NCI-H1417 (cell line): ENCODE measurements at places on chromosomes 4 and X.

- DNase-seq: no peak
Measured at GRCh38 chr4:127000846-127001245, 631.9 kb upstream of the INTU start.

- peak; percentile 20 for DNase-seq
Measured at GRCh38 chr4:185480016-185480732, 8.6 kb upstream of the CCDC110 start.

GRCh38 chr4:41155194-41155830, 59.0 kb downstream of the APBB2 start:
- no peak for DNase-seq

- DNase-seq: no peak
Measured at GRCh38 chr4:86928400-86929255, 6.2 kb upstream of the AFF1 start.

GRCh38 chr4:108360754-108361445, 192.2 kb upstream of the LEF1 start:
- DNase-seq: no peak

GRCh38 chr4:1057403-1057745, 45.9 kb downstream of the FGFRL1 start:
- no peak for DNase-seq

DNA sequence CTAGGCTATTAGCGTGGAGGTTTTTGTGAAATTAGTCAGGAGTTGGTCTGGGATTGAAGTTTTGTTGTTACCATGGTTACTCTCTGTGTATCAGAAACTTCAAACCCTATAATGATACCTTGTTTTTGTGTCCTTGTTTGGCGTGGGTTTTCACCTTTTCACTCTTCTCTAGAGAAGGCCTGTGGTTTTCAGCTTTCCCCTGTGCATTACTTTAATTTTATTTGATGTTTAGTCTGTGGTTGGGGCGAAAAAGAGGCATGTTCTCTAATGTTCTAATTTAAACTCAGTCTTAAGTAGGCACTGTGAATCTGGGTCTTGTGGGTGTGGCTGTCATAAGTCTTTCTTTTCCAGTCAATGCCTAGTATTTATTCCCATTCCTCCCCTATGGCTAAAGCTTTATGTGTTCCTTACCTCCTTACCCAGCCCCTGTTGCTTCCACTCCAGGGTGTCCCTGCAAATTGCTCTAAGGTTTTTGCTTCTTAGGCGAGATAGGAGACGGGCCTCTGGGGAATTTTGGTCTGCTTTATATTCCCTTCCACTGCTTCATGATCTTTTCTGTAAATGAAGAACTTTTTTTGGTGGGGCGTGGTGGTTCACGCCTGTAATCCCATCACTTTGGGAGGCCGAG, 326.3 kb upstream of the ZCCHC13 start:
- no peak for DNase-seq

GRCh38 chrX:153638041-153638371, 9.0 kb upstream of the DUSP9 start:
- DNase-seq: no peak

DNA sequence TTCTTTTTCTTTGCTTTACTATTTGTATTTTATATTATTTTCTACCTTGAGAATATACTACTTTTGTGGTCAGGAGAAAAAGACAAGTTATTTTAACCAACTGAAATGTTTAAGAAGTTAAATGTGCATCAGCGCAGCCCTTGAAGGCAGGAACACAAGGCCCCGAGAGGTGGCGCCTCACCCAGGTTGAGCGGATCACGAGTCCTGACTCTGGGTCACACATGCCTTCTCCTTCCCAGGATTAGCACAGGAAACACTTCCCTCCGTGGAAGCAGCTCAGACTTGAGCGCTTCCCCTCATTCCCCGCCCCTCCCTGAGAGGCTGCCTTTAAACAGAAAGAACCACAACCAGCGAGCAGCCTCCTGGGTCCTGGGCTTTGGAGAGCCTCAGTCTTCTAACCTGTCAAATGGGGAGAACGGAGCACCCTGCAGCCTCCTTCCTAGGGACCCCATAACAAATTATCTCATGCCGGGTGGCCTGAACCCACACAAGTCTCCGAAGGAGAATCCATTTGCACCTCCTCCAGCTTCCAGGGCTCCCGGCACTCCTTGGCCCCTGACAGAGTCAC, 217.6 kb downstream of the AFAP1 start:
- DNase-seq: no peak

DNA sequence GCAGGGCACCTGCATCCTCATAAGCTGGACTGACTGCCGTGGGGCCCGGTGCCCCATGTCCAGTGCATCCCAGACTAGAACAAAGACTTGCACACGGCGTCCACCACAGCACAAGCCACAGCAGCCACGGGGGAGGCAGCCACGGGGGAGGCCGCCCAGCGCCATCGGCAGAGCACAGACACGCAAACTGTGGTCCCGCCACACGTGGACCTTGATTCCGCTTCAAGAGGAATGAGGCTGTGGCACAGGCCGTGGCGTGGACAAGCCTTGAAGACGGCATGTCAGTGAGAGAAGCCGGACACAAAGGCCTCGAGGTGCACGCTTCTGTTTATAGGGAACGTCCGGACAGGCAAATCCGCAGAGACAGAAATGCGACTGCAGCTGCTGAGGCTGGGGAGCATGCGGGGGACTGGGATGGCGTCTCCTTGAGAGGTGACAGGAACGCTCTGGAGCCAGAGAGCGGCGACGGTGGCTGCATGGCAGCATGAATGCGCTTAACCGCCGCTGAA, 10.1 kb upstream of the CPLX1 start:
- no peak for DNase-seq

- no peak for DNase-seq
Measured at GRCh38 chr4:73853246-73853704, at the start of gene PF4V1. PF4V1 (plus strand) TSS chr4:73853296; CDS start chr4:73853363, 67 bp downstream.

DNA sequence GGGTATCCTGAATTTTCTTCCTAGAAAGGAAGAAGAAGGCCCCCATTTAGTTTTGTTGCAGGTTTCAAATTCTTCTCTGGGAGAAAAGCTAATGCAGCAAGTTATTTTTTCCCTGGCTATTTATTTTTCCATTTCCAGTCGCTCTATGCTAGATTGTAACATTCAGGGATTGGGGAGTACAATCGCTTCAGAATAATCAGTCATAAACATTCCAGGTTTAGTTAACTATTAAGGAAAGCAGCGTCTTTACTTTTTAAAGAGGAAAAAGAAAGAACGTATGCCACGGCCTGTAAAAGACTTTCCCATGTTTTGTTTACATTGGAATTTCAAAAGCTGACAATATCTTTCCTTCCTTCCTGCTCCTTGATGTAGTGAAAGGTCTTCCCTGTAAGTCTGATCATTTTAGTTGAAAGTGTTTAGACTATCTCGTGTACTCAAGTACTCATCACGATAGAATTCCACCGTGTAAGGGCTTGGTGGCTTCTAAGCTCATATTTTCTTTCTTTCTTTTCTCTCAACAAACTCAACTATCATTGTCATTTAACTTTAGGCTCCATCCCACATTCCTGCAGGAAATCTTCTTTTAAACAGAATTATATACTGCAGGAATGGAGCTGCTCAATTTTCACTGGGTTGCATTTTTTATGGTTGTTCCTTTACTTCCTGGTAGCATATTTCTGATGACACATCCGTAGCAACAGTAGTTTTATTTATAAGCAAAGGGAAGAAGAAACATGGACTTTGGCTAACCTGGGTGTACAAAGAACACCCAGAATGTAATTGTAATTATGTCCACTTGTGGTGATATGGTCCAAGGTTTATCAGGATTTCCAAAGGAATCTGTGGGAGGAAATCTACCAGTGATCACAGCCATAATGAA, 213.1 kb upstream of the FAT1 start:
- no peak for DNase-seq

DNA sequence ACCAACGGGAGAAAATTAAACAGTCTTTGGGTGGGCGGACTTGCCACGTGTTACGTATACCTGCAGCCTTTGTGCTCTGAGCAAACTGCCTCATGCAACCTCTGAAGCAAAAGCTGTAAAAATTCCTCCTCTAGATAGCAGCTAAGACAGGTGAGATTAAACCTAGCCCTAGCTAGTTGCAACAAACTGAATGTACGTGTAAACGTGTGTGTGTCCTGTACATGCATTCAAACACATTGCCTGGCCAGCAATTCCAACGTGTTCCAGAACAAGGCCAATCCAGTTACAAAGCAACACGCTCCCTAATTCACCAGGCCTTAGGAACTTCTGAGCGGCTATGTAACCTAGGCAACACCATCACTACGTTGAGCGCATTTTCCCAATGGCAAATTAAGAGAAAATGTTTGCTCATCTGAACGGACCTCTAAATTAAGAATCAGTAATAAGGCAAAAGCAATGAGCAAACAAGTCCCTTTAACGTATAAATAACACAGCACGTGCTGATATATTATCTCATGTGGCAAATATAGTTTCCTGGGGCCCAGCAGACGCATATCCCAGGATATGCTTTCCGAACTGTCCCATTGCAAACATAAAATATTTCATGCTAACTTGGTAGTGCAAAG, 792 bp downstream of the PPID start:
- DNase-seq: no peak

GRCh38 chrX:24463077-24463476, 2.0 kb upstream of the PDK3 start:
- no peak for DNase-seq

- DNase-seq: peak; percentile 80
Measured at GRCh38 chr4:89298788-89299152, 8.8 kb downstream of the GPRIN3 start.

DNA sequence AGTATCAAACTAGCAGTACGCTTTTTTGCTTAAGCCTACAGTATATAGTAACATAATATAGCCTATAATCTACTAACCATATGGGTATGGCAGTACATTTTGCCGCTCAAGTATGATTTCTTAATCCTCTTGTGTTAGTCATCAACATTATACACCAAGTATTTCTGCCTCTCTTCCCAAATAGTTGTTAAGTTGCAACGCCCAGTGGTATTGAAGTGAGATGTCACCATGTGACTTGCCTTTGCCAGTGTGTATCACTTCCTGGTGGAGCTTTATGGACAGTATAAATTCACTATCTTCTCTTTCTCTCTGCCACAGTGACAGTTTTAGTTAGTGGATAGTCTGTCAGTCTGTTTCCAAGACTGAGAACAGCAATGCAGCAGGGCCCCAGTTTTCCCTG, 535.5 kb downstream of the PDHA2 start:
- no peak for DNase-seq

GRCh38 chr4:163164591-163164990, 2.1 kb downstream of the NAF1 start:
- no peak for DNase-seq

- DNase-seq: peak; percentile 12
Measured at GRCh38 chr4:53365121-53365485, 758 bp downstream of the SCFD2 start.
